Retina (tissue), 1 donor: ENCODE measurements at places on chromosomes 13 and 19.

DNA sequence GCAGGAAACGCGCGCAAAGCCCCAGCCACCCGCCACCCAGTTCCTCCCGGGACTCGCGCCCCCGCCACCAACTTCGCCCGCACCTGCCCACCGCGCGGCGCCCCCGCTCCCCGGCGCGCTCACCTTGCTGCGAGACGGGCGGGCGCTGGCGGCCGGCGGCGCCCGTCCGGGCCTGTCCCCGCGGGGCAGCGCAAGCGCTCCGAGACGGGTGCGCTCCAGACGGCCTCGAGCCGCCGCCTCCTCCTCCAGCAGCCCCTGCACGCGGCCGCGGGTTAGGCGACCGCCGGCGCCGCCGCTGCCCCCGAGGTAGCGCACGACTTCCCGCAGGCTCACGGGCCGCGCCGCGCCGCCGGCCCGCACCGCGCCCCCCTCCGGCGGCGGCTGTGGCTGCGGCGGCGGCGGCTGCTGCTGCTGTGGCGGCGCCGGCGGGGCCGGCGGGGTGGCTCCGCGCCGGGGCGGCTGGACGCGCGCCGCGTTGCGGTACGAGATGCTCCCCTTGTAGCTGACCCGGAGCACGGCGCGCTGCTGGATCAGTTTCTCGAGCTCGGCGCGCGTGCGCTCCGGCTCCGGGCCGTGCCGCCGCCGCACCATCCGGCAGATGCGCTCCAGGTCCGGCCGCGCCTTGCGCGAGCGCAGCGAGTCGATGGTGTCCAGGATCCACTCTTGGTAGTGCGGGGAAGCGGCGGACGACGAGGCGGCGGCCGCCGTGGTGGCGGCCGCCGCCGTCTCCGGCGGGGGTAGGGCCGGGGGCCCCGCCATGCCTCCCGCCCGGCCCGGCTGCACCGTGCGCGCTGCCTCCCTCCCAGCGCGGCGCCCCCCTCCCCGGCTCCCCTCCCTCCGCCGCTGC, 666 bp downstream of the SAMD1 start:
- DNase-seq: peak; percentile 56

DNA sequence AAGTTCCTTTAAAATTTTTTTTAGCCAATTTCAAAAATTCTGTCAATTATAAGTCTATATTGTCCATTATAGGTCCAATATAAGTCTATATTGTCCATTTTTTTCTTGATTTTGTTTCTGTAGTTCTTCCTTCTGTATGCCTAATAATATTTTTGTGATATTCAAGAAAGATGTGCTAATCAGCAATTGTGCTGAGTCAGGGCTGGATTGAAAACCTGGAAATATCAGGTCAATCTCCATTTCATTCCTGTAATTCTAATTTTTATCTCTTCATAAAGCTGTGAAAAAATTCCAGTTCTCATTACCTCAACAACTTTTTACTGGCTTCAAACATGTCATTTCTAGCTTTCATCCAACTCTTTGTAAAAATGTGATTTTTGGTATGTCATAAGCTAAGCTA, 353.7 kb downstream of the SLITRK6 start:
- DNase-seq: no peak

DNA sequence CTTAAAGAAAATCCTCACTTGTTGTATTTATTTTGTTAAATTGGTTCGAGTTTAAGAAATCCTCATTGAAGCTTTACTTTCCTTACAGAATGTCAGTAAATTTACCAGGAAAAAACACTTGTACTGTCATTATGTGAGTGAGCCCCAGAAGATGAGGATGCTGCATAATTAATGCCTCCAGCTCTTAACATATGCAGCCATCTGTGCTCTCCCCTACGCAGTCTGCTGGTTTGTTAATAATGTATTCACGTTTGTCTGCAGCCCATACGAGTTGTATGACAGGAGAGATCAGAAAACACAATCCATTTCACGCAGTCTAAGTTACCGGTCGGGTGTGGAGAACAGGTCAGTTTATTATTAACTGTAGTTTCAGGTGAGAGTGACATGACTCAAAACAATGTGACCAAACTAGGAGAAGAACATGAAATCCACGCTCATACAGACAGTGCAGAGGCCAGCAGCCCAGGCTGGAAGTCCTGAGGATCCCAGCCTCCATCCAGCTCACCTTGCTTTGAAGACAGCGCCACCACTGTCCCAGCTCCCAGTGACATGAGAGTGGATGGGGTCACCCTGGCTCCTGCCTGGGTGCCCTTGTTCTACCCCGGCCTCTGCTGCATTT, 19.8 kb upstream of the ATP11A start:
- peak; percentile 50 for DNase-seq

DNA sequence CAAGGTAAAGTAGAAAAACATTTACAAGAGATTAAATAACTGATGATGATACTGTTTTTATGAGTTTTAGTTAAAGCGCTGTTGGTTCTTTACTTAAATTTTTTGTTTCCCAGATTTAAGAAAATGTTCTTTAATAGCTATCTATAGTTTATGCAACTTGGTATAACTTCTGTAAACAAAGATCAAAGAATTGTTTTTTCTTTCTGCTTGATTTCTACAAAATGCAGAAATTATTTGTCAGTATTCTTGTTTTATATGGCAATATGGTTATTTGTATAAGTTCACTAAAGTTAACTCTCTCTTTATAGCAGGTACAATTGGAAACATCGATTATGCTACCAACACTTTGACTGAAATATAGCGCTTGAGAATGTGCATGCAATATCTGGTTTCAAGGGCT, 2465.1 kb upstream of the PCDH20 start:
- DNase-seq: no peak

DNA sequence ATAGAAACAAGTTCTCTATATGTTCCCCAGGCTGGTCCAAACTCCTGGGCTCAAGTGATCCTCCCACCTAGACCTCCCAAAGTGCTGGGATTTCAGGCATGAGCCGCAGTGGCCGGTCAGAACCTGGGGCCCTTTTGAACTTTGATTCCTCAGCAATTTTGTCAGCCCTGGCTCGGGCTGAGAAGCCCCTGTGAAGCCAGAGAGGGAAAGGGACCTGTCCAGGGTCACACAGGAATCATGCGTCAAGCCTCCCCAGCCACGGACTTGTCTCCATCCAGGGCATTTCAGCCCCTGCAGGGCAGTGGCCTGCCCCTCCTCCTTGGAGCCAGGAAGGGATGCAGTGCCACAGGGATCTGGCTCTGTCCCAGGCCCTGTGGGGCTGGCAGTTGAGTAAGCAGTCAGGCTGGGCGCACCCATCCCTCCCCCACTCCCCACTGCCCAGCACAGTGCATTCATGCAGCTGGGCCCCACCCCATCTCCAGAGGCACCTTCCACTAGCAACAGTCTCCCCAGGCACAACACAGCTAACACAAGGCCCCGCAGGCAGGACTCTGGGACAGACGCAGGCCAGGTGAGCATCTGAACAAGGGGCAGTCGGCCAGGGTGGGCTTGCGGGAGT, at the start of gene CAPS:
Gene CAPS, plus strand, starts transcription at position 516 of the 619 bp plus-strand sequence. CDS start 153 bp downstream, outside the sequence.
- DNase-seq: no peak

DNA sequence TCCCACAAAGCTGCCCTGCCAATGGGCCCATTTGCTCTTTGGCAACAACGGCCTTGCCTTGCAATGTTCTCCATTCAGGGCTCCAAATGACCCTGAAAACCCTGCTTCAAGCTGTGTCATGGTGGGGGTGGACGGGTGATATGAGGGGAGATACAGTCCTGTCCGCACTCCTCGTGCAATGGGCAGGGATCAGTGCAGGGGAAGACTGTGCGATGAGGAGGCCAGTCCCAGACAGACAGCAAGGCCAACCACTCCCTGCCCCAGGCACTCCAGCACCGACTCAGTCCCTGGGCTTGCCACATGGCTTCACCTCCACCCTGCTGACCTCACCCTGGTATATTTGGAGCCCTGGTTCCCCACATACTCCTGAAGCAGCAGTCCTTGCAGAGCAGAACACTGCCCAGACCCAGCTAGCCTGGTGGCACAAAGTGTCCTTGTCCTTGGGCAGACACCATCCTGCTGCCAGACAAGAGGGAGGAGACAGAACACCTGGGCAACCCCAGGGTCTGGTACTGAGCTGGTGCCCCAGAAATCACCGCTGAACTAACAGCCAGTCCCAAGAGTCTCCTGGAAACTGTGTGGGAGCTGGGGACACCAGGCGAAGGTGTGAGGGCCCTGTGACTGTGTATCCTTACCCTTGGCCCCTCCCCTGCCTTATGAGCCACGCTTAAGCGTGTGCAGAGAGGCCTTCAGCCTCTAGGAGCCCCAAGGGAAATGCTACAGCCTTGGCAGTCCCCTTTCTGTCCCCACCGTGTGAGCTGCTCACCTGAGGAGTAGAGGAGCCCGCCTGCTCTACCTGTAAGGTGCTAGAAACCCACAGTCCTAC, 9.1 kb upstream of the SLC35E1 start:
- no peak for DNase-seq

GRCh38 chr13:26726684-26727083, 33.9 kb downstream of the GPR12 start:
- DNase-seq: no peak

- peak; percentile 72 for DNase-seq
Measured at GRCh38 chr19:4304538-4305256, at the start of gene FSD1. TSS of gene FSD1 (plus strand) at chr19:4304598. CDS start at chr19:4304747, 149 bp downstream.
